ENCODE measurements at places on chromosomes 7 and 10.

DNA sequence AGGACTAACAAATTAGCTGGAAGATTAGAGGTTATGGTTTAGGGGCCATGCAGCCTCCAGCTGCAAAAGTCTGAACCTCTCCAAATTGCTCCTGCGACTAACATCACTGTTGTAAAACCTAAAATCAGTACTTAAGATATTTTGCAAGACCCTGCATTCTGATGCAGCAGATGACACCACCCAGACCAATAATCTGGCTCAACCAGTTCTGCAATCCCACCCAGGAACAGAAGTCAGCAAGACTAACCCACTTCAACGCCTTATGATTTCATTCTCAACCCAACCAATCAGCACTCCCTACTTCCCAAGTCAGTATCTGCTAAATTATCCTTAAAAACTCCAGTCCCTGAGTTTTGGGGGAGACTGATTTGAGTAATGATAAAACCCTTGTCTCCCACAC lies 250.8 kb upstream of the MBL2 start:
- no peak for DNase-seq

GRCh38 chr7:159105832-159106811 lies 38.5 kb downstream of the VIPR2 start:
- no peak for DNase-seq

GRCh38 chr10:77944519-77944918 lies 18.0 kb upstream of the DLG5 start:
- no peak for DNase-seq

DNA sequence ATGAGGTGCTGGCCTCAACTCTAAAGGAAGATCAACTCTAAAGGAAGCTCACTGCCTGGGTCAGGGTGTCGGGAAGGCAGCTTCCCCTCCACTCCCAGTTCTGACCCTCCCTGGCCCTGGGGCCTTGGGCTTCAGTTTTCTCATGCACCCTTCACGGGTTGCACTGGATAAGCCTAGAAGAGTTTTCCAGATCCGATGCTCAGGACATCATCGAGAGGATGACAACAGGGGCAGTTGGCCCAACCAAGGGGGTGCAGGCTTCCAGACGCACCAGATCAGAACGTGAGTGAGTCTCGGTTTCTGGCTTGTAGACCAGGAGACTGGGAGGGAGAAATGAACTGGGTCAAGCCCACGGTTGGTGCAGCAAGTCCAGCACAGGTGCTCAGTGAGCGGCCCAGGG lies 34.2 kb upstream of the CHST15 start:
- no peak for DNase-seq

DNA sequence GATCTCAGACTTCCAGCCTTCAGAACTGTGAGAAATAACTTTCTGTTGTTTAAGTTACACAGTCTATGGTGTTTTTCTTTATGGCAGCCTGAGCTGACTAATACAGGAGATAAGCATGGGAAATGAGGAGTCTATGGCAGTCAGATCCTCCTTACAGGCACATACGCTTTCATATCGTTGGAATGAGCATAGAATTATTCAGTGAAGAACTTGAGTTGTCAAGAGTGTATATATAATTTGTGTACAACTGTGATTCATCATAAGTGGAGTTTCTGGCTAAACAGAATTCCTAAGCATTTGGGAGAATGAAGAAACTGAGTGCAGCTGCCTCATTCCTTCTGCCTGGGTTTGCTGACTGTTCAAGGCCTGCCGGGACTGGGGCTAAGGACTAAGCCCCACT lies 516.7 kb downstream of the ADRA2A start:
- DNase-seq: no peak

GRCh38 chr10:99612167-99612831 lies 7.9 kb downstream of the SLC25A28 start:
- peak; percentile 67 for DNase-seq

DNA sequence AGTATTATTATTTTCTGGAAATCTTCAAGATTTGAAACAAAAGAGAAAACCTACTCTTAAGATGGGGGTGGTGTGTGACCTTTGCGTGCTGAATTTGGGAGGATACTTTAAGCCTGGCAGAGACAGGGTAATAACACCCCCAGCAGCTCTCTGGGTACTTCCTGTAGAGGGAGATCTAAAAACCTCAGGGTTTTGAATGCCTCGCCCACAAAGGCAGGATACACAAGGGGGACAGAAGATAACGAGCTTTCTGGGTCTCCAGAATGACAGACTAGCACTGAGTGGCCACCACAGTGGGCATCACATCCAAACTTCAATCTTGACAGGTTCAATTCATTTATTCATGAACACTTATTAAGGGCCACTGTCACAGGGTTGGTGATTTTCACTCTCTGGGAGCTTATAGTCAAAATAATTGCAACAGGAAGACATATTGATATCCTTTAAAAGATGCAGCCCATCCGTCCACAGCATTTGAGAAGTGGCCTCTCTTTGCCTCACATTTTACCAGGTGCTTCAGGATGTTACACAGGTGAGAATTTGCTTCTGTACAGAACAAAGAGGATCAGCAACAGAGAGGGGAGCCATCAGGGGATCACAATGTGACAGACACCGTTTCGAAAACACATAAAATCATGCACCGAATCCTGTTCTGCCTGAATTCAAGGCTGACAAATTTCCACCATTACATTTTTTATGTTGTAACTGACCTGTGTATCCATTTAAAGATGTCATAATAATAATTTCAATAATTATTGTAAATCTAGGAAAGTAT lies 14.3 kb downstream of the CPA1 start:
- no peak for DNase-seq

GRCh38 chr7:42928754-42929153 lies 3.2 kb downstream of the PSMA2 start:
- no peak for DNase-seq

- DNase-seq: no peak
These were observed 155.0 kb downstream of the SKAP2 start for GRCh38 chr7:26709210-26709990.

DNA sequence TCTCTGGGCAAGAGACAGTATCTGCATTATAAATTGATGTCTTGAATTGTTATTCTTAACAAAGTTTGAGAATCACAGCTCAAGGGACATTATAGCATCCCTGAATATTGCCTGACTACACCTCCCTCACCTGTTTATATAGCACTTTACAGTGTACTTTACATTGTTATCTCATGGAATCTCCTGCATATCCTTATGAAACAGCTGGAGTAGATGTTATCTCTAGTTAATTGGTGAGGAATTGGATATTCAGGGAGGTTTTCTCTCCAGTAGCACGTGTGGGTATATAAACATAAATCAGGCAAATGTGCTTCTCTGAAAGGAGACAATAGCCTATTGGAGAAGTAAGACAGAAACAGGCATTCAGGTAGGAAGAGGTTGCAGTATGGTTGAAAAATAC lies 117.2 kb downstream of the SRI start:
- DNase-seq: no peak
